Fibroblast of skin of left biceps (primary cell): ENCODE measurements at places on chromosomes 11 and 22.

DNA sequence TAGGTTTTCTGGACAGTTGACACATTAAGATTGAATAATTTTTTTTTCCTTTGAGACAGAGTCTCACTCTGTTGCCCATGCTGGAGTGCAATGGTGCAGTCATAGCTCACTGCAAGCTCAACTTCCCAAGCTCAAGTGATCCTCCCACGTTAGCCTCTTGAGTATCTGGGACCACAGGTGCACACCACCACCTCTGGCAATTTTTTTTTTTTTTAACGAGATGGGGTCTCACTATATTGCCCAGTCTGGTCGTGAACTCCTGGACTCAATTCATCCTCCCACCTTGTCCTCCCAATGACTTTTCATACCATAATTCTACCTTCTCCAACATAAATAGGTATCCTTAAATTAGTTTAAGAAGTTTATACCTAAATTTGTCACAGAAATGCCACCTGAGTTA is 8.5 kb downstream of the EIF4ENIF1 start:
- no peak for DNase-seq

GRCh38 chr11:65112546-65113360 is 1.1 kb downstream of the TM7SF2 start:
- no peak for DNase-seq

DNA sequence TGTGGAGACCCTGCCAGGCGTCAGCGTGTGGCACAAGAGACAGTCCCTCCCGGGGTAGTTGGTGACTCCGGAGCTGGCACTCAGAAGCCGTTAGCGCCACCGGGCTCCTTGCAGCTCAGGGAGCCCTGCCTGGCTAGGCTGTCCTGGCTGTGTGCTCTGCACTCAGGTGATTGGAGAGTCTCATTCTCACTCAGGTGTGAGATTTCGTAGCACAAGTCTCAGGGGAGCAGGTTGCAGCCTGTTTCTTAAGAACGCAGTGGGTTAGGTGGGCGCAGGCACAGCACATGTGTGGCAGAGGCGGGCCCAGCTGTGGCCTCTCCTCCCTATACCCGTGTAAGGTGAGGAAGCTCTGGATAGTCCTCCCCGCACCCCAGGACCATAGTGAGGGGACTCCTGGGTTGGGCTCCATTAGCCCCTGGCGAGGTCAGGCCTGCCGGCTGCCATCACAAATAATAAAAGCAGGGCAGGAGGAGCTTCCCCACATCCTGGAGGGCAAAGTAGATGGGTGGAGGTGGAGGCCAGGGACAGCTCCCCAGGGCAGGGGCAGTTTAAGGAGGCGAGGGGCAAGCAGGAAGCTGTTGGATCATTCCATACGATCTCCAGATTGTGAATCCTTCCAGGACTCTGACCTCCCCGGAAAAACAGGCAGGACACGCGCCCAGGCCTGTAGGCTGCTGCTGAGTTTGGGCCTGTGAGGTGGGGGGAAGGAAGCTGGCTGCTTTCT is 39.4 kb downstream of the SBF1 start:
- no peak for DNase-seq

DNA sequence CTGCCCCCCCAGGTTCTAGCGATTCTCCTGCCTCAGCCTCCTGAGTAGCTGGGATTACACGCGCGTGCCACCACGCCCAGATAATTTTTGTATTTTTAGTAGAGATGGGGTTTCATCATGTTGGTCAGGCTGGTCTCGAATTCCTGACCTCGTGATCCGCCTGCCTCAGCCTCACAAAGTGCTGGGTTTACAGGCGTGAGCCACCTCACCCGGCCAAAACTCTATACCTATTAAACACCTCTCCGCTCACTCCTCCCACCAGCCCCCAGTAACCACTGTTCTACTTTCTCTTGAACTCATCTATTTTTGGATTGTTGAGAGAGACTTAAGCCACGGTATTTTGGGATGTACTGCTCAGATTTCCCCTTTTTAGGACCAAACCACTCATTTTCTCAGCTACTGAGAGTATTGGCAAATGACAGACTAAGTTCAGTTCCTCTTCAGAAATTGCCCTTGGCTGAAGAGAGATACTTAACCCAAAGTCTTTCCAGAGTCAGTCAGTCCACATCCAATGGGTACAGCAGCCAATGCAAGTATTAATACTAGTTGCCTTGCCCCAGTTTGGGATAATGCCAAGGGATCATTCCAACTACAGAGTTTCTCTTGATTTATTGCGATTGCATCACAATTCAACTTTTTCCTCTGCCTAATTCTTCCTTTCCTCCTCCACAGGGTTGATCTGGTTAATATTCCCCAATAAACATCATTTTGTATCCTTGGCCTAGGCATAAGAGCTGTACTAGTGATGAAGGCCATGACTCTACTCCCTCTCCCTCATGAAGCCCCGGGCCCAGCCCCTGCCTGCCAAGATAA is 36.8 kb upstream of the CSTF3 start:
- no peak for DNase-seq

GRCh38 chr11:131389582-131389981 is 19.2 kb downstream of the NTM start:
- DNase-seq, result no peak

DNA sequence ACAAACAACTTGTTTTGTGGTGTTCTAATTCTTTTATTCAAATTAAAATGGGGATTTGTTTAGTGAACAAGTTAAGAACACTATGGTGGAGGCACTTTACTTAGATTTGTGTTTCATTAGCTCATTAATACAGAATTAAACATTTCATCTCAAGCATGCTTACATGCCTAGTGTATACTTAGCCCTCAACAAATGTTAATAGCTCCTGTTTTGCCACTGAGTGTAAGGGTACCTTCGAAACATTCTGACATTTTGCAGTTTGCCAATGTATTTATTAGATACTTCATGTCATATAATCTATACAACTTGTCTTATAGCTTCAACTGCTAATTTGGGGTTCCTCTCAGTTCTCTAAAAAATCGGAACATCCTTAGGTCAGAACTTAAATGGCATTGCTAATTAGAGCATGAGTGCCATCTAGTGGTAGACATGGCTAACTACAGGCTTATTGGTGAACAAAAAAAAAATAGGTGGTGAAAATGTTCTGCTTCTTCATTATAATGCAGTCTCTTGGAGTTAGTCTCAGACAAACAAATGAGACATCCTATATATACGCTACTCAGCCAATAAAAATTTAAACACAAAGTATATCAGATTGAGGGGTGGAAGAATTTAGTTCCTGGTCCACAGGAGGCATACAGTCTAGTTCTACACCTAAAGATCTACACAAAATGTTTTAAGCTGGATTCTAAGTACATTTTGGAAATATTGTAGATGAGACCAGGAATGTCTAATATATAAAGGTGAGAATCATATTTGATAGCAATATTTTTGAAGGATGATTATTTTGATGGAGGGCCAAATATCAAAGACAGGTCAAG is 4.9 kb upstream of the CNTN5 start:
- DNase-seq, result peak; percentile 6

- no peak for DNase-seq
Measured at GRCh38 chr22:25364281-25364680, 144.8 kb downstream of the CRYBB2 start.

GRCh38 chr11:128942272-128942612 is 429 bp downstream of the TP53AIP1 start:
- DNase-seq, result no peak

DNA sequence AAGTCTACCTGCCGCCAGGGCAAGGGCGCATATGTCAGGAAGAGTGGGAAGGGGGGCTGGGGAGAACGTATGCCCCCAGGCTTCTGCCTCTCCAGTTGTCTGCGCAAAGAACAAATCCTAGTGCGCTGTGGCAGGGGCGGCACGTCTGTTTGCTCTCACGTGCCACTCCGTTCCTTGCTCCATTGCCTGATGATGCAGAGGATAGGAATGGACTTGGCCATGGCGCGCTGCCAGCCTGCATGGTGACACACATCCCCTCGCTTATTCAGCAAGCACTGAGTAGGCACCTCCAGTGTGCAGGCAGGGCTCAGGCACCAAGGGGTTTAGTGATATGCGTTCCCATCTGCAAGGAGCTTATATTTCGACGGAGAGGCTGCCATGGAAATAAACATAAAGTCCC is 45.4 kb upstream of the SLC22A12 start:
- DNase-seq, result no peak

- no peak for DNase-seq
Measured at GRCh38 chr11:131672191-131672590, 301.8 kb downstream of the NTM start.

GRCh38 chr11:44113572-44113971 is 18.1 kb downstream of the EXT2 start:
- DNase-seq, result no peak

DNA sequence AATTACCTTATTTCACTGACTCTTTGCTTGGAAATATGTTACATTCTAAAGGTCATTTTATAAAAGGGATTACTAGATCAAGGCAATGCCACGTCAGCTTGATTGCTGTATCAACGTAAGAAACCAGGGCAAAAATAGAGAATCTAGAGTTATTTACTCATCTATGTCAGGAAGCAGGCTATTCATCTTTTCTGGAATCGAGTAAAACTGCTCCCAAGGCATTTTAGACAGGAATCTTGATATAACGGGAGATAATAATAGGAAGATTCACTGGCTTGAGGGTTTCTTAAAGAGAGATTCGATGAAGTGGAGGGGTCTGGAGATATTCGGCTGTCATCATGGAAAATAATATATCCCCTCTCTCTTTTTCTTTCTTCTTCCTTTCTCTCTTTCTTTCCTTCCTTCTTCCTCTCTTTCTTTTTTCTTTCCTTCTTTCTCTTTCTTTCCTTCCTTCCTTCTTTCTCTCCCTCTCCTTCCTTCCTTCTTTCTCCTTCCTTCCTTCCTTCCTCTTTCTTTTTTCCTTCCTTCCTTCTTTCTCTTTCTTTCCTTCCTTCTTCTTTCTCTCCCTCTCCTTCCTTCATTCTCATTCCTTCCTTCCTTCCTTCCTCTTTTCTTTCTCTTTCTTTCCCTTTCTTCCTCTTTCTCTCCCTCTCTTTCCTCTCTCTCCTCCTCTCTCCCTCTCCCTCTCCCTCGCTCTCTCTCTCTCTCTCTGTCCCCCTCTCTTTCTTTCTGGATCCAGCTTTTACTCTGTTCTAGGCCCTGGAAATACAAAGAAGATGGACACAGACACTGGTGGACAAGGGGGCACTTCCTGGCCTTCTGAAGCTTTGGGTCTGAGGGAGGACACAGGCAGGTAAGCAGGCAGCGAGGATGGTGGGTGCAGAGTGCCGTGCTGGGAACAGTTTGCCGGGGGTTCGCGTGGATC is 18.1 kb upstream of the RASD2 start:
- no peak for DNase-seq

- no peak for DNase-seq
Measured at GRCh38 chr22:44735518-44736428, 16.6 kb upstream of the ARHGAP8 start.

DNA sequence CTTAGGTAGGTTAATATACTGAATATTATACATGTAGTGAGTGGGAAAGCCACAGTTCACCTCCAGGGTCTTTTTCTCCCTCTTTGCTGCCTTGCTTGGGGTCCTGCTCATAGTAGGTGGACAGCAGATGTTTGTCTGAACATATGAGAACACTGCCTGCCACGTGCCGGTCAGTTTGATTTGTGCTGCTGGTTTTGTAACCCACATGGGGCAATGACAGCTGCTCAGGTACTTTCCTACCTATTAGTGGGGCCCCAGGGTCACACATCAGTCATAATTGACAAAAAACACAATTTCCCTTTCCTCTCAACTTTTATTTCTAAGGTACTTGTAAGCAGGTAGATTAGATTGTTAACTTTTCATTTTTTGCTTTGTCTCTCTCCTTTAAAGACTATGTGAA is 43.8 kb downstream of the BMAL1 start:
- no peak for DNase-seq

DNA sequence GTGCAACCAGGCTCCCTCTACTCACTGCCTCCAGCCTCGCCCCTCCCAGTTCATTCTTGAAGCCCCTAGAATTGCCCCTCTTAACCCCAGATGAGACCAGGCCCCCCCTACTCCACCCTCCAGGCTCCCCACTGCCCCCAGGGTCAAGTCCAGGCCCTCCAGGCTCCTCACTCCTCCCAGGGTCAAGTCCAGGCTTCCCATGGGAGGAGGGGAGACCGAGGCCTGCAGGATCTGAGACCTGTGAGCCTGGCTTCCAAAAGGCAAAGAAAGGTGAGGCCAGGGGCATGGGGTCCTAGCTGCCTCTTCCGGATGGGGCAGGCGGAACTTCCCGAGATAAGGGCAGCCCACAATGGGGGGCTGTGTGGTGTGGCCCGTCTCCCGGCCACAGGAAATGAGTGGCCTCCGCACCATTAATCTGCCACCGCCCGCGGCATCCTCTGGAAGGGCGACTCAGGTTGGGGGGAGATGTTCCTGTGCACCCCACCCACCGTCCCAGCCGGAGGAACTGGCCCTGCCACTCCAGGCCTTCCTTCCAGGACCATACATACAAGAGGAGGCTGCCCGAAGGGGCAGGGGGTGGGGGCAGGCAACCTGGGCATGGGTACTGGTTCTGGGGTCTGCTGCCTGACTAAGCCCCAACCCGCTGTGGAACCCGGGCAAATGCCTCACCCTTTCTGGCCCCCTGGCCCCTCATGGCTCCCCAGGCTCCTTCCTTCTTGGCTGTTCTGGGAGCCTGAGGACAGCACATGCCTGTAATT is 35.1 kb upstream of the WNT11 start:
- no peak for DNase-seq

- no peak for DNase-seq
Measured at GRCh38 chr11:48148749-48149148, 67.9 kb upstream of the OR4B1 start.

DNA sequence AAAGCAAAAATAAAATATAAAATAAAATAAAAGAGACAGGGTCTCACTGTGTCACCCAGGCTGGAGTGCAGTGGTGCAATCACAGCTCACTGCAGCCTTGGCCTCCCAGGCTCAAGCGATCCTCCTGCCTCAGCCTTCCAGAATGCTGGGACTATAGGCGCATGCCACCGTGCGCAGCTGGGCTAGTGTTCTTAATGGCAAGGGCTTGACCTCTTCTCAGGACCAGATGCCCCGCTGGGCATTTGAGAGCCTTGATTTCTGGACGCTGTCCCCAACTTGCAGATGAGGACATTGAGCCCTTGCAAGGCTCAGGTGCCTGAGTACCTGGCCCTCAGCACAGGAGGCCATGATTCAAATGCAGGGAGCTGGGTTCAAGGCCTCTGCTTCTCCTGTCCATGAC is 82.6 kb downstream of the DHCR7 start:
- DNase-seq, result no peak

GRCh38 chr11:113517361-113517760 is 42.2 kb upstream of the DRD2 start:
- no peak for DNase-seq

DNA sequence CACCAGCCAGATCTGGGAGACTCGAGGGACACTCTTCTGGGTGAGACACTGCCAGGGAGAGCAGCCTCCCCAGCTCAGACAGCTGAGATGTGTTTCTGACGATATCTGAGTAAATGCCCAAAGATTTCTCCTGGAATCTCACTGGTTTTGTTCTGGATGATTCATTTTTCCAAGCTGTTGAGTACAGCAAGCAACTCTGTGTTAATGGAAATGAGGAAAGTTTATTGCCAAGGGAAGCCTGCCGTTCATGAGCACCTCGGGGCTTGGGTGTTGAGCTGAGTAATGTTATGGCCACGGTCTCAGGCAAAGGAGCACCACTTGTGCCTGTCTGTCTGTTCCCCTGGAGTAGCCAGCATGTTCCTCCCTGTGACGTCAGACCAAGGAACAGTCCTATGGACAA is 1132.4 kb downstream of the BRD1 start:
- peak; percentile 49 for DNase-seq
